ENCODE measurements at places on chromosomes 2 and 18. TPM values are rescaled to one million over a fixed set of nuclear protein-coding genes. Genes with fewer than 3 reads are reported as not detected.

DNA sequence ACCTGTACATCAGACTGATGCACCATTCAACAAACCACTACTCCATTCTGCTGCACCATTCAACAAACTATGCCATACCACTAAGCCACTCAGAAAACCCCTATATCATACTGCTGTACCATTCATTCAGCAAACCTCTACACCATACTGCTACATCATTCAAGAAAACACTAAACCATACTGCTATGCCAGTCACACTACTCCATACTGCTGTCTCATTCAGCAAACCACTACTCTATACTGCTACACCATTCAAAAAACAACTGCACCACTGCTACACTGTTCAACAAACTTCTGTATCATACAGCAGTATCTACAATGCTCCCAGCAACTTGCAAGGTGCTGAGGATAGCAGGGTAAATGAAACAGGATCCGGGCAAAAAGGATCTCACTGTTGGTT, 12.9 kb upstream of the SLC1A4 start:
- no peak for ATAC-seq

- peak; percentile 33 for ATAC-seq
Observed at GRCh38 chr2:158692372-158693103, 102.6 kb upstream of the DAPL1 start.

DNA sequence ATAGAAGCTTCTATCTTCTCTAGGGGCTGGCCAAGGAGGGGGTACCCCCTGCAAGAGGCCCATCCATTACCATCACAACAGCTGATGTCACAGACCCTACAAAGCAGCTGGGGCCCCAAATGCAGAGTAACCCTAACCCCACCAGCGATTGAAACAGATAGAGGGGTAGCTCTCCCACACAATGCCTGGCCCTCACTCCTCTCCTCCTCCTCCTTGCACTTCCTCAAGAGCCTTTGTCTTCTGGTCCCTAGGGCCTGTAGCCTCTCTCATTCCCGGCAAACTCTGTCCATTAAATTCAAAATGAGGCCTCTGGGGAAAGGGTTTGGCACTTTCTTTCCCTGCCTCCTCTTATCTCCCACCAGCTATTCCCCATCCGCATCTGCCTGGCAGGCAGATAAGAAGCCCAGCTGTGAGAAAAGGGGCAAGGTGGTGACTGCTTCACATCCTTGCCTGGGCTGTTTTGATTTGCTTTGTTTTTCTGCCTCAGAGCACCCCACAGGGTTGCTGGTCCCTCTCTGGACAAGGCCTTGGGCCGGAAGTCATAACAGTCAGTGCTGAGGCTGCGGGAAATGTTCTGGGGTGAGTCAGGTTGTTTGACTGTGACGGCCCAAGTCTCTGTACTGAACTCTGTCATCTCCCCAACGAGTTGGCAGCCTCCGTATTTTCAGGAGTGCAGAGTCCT, 26.1 kb upstream of the CYP26B1 start:
- ATAC-seq, result no peak

DNA sequence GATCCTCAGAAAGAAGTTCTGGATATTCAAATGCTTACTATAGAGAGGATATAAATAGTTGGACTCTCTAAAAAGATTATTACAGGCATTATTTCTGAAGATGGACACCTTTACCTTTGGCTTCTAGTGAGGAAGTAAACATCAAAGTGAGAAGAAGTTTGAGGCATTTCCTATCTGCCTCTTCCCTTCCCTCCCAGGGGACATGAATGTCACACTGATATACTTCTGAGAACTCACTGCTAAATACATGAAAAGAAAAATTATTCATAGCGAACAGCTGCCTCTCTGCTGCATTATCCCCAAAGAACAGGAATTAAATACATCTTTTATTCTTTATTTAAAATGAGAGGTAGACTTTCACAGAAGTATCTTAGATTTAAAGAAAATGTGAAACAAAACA, 63.6 kb upstream of the PGAP1 start:
- no peak for ATAC-seq

- ATAC-seq, result no peak
Observed at GRCh38 chr2:127170021-127170420, 50.1 kb downstream of the CYP27C1 start.

GRCh38 chr2:196041786-196042185, 26.9 kb downstream of the DNAH7 start:
- no peak for ATAC-seq

DNA sequence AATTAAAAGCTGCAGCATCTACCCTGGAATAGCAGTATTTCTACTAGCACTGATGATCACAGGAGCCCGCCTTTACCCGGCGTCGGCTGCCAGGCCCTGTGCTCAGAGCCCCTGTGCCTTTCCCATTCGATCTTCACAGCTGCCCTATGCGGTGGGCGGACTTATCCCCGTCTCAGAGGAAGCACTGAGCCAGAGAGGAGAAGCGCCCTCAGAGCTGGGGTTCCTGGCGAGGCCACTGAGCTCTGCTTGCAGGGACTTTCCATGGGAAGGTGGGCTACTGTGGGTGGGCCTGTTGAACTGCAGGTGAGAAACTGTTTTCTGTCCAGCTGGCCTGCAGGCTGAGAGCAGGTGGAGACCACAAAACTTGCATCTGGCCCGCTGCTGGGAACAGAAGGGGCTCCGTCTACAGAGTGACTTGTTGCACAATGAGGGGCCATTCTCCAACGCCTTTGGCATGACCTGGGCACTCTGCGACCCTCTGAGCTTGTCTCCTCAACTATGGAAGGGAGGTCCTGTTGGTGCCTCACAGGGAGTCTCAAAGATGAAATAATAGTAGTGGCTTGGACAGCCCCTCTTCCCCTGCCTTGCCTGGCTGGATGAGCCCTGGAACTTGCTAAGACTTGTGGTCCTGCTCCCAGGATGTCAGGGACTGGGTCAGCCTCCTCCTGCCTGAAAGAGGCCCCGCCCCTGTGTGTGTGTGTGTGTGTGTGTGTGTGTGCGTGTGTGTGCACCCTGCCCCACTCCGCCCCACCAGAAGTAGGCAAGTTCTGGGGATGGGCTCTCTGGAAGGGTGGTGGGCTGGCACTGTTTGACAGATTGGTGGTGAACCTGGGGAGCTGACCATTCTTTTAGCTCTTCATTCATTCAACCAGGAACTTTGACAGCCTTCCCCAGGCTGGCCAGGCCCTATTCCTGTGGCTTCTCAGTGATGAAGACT, 32.7 kb downstream of the GLI2 start:
- no peak for ATAC-seq

GRCh38 chr18:54218299-54218698, 6.2 kb downstream of the MBD2 start:
- ATAC-seq, result no peak

- peak; percentile 6 for ATAC-seq
Observed at GRCh38 chr2:119760237-119760955, 674 bp downstream of the PTPN4 start.

DNA sequence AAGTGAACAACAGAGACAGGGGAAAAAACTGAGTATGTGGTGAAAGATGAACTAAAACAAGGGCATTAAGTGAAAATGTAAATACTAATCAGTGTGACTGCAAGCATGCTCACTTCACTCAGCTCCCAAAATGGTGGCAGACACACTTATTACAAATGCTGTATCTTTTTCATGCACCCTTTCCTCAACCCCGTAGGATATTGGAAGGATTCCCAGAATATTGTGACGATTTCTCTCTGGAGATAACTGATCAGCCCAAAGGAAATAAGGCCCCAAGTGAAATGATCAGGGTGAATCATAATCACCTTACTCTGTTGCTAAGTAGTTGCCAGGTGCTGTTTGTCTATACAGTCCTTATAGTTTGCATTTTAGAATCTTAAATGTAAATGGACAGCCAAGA, 138.9 kb upstream of the IL1R2 start:
- no peak for ATAC-seq

DNA sequence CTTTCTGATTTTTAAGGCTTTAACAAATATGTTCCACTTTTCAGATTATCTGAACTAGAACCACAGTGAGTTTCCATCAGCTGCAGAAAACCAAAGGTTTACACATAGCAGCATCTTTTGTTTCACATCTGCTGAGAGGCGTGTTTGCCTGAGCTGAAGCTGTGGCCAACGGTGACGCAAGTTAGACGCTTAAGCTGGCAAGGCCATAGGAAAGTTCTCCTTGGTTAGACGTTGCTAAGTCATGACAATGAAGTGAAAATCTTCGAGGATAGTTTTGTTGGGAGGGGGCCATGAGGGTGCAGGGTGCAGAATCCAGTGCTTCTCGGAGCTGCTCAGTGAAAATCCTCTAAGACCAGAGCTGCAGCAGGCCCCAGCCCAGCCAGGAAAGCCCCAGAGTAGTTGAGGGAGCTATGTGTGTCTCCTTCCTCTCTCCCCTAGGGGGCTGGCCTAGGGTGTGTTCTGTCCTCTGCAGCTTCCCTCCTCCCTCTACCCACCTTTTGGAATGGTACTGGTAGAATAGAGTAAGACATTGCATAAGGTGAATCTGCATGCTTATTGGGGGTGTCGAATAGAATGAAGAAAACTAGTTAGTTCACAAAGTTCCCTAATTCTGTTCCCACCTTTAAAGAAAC, 105.4 kb downstream of the FHOD3 start:
- ATAC-seq, result no peak

- ATAC-seq, result peak; percentile 90
Observed at GRCh38 chr18:48059455-48060010, 129.1 kb upstream of the SMAD2 start.

DNA sequence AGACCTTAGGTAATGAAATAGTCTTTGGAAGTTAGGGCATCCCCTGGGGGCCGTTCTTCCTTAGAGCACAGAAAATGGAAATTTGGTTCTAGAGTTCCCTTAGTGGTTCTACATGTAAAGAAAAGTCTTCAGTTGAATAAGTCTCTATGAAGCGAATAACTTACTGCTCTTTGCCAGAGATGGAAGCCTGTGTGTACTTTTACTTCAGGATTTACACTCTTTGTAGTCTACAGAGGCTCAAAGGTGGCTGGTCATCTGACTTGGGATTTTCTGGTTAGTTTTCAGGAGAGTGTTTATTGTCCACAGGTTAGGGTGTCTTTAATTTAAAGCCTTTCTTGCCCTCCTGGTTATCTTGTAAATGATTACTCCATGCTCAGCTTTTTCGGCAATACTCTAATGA, 210.6 kb downstream of the ZNF521 start:
- no peak for ATAC-seq

- ATAC-seq, result no peak
Observed at GRCh38 chr18:54134053-54134452, 90.4 kb downstream of the MBD2 start.

DNA sequence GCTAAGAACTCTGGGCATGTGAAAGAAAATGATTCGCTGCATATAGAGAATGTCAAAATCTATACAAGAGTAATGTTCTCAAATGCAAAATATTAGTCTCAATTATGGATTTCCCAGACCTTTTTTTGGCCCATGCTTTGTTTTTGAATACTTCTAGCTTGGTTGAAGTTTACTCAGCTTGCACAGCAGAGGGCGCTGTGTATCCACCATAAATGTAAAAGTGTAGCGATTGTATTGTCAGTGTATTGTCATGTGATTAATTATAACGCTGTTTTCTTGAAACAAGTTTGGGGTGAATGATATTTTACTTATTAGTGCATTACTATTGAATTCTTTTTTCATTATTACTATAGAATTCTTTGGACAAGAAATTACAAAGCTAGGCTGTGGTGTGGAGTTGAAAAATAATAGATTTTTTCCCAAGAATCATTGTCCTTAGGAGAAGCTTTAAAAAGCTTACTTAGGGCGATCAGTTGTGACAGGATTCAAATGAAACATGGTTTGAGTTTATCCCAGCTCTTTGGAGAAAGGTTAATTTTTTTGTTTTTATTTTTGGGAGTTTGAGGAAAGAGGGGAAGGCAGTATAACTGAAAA, 98.3 kb downstream of the PIK3C3 start:
- ATAC-seq, result peak; percentile 75

DNA sequence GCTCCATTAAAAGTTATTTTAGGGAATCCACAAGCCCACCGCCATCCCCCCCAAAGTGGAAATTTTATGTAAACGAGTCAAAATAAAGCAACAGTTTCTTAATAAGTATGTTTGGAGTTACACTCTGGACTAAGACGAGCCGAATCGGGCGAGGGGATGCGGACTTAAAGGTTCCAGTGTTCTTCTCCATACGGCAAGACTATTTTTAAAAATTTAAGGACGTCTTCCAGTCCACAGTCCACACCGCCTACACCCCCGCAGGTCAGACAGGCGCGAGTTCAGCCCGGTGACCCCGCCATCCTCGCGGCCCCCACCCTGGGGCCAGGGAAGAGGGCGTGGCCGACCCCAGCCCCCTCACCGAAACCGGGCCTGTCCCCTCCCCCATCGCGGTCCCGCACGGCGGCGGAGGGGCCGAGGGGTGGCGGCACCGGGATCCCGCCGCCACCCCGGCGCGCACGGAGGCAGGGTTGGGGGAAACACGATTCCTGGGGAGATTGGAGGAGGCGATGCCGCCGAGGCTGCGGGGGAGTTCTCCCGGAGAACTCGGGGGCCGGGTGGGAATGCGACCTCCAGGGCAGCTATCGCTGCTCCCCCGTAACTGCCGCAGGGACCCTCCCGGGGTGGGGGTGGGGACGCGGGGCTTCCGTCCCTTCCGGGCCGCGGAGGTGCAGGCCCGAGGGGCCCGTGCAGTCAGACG, 24.5 kb upstream of the SMAD7 start:
- peak; percentile 3 for ATAC-seq

DNA sequence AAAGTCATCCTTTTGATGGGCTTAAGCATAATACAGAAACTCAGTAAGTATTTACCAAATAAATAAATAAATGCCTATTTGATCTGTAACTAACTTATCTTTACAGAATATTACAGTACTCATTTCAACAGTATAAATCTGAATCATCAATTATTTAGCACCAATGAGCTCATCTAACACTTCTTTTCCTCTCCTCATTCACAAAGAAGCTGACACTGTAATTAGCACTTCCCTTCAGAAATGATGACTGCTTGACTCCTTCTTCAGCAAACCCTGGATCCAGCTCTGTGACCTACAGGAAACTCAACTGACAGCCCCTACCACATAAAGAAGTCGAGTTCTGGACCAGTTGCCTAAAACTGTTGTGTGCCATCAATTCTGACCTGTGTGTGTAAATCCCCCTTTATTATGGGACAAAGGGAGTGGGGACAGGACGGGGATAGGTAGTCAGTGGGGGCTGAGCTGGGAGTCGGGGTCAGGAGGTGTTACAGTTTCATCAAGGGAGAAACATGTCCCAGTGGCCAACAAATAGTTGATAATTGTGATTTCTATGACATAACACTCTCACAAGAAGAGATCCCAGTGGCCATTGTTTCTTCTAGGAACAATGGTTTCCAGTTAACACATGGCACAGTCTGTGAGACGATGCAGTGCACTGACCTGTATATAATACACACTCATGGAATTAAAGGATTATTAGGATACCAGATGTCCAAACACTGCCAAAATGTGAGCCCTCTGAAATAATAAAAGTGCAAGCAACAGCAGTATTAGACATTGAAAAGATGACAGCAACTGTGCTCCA, 68.7 kb downstream of the STK39 start:
- ATAC-seq, result peak; percentile 37

GRCh38 chr2:163667064-163667887, 68.5 kb downstream of the FIGN start:
- ATAC-seq, result peak; percentile 8

GRCh38 chr2:3280197-3280596, 97.4 kb downstream of the EIPR1 start:
- no peak for ATAC-seq

- no peak for ATAC-seq
Observed at GRCh38 chr2:104385743-104386142, 468.2 kb upstream of the POU3F3 start.

GRCh38 chr18:55489034-55489986, 98.7 kb downstream of the TCF4 start:
- ATAC-seq, result no peak

Gene TCF23
- total RNA-seq, result not detected

Gene CD8B2
- not detected for total RNA-seq

Gene COL3A1
- 43.8 TPM for total RNA-seq

Gene ZAP70
- total RNA-seq, result 0.76 TPM

Gene ALPP
- not detected for total RNA-seq

Gene VIL1
- total RNA-seq, result not detected

Gene NDUFV2
- total RNA-seq, result 156 TPM

Gene ITPRID2
- total RNA-seq, result 73.7 TPM

Gene SP5
- total RNA-seq, result 0.16 TPM

Data from esophagus mucosa (tissue), 1 donor.